NCI-H524 treated with DMSO at 0.1 percent for 48 hours (cell line): ENCODE measurements at places on chromosomes 13 and 19.

- DNase-seq = no peak
These were observed 563.0 kb upstream of the SPRY2 start for GRCh38 chr13:80903911-80904310.

- DNase-seq = no peak
These were observed 240.9 kb upstream of the RFC3 start for GRCh38 chr13:33577007-33577406.

DNA sequence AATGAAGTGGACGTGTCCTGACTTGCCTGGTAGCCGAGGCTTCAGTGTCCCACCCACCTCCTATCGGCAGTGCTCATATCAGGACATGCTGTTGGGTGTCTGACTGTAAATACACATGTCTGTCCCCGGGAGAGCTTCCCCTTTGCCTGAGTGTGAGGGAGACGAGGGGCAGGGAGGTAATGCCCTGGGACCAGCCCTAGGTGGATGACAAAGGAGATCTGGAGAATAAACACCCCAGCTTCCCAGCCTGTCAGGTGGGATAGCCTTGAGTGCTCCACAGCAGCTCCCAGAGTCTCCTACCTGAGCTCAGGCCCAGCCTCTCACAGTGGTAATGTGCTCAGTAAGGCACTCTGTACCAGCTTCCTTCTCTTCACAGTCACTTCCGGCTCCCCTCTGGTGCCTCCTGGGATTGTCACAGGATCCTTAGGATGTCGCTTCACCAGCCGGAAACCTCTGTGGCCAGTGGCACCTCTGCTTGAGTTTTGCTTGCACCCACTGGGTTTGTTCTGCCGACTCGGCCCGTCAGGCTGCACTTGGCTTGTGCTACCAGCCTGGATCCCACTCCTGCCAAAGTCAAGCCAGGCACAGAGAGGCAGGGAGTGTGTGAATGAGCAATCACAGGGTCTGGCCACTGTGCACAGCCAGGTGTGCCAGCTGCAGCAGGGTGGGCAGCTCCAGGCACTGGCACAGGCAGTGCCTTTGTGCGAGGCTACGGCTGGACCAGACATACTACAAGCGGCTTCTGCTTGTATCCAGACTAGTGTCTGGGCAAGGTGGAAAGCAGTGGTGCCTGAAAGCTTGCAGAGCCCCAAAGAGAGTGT is 54.4 kb upstream of the RGCC start:
- DNase-seq = no peak

- no peak for DNase-seq
These were observed 12.5 kb downstream of the TNNT1 start for GRCh38 chr19:55136399-55137102.

- DNase-seq = no peak
These were observed 892.9 kb downstream of the OLFM4 start for GRCh38 chr13:53921473-53921872.

GRCh38 chr19:38385804-38386257 is 2.0 kb downstream of the GGN start:
- DNase-seq = no peak

DNA sequence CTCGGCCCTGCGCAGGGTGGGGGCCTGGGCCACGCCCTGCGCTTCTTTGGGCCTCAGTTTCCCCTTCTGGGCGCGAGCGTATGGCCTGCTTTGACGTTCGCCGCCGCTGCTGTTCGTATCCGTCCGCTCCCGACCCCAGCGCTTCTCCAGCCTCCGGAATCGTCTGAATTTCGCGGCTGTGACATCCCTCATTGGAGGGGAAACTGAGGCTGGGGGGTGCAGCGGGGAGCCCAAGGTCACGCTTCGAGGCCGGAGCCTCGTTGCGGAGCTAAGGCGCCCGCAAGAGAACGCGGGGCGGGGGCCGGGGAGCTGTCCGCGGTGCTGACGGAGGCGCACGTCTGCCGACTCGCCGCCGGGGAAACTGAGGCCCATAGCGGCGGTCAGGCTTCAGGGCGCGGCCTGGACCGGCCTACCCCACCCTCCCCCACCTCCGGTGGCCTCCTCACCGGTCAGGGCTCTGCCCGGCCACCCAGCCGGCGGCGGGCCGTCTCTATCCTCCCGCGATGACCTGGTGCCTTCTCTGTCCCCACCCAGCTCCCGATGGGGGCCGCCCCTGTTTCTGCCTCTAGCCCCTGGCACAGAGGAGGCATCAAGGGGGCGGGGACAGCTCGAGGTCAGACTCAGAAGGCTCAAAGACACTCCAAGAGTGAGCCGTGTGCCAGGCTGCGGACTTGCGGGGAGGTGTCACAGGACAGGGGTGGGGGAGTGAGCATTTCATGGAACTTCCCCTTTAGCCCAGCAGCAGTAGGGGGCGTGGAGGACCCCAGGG is 3.0 kb upstream of the APC2 start:
- no peak for DNase-seq

DNA sequence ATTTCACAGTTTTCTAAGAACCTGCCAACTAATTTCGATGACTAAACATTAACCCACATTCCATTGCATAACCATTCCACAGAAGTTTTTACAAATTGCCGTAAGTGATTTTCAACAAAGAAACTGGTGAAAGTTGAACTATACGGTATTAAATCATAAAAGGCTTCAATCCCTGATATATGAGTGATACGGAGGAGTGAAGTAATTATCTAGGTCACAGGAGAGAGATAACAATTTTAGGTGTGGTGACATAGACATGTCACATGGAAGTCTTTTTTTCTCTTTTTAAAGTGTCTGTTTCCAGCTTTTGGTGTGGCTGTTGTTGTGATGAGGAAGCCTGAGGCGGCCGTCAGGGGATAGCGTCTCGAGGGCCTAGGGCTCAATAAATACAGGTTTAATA is 29.4 kb downstream of the TBC1D4 start:
- DNase-seq = no peak

DNA sequence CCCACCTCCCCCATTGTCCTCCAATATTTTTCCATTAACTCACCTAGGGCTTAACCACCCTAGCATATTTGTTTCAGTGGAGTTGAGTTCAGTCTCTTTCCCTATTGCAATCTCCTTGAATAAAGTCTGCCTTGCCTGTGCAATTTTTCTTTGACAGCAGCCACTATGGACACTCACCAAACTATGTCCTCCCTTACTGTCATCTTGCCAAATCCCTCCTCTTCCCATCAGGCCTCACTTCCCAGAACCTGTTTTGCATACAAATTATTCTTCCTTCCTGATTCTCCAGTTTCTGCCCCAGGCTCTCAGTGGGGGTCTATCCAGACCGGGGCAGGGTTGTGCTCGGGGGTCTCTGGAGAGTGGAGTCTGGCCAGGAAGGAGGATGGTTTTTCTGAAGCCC is 2.2 kb upstream of the LYPD5 start:
- no peak for DNase-seq

DNA sequence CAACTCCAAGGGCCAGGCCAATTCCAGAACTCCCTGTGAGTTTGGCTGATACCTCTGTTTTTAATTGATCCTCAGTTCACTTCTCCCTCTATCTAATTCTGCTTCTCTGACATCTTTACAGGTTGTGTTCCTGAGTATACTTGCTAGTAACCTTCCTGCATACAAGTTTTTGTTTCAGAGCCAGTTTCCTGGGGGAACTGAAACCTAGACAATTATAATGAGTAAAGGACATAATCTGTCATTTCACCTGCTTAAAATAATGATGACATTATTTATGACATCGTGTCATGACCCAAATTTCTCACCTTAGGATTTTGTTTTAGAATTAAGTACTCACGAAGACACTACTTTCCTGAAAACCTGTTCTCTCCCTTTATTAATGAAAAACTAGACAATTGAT is 12.5 kb upstream of the MYCBP2 start:
- no peak for DNase-seq

GRCh38 chr13:47546391-47547225 is 454.5 kb downstream of the SUCLA2 start:
- no peak for DNase-seq
